ENCODE measurements at places on chromosomes 4 and X.

DNA sequence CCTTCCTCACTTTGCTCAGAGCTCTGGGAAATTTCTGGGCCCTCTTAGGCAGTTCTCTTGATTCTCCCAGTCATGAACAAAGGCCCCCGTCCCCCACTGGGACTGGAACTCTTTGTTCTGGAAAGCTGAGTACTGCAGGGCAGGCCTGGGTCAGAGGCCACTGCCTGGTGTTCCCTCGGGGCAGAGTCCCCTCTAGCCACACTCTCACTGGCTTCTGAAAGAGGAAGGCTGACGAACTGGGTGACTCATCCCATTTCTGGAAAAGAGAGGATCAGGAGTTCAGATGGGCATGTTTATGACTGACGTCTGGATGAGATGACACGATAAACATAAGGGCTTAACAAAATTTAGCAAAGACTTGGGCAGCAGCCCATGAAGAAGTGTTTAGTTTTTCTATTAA is 47.7 kb downstream of the DDX3X start:
- DNase-seq: no peak

DNA sequence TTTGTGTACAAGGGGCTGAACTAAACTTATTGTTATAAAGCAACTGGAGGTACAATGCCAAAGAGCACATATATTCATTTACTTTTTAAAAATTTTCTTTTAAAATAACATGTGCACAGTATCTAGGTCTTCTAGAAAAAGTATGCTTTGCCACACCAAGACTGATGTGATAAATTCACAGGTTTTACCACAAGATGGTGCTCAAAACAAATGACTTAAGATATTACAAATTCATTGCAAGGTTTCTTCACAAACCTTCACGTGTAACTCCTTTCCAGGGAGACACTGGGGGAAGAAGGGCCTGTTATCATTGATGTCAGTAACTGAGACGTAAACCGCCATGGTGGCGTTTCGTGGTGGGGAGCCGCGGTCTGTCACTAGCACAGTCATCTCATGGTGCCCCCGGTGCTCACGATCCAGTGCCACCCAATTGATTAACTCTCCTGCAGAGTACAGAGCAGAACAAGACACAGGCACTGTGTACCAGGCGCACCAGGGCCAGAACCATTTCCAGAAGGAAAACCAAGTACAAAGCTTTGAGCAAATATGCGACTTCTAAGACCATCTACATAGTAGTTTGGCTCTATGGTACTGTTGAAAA is 162.2 kb downstream of the DCHS2 start:
- no peak for DNase-seq

DNA sequence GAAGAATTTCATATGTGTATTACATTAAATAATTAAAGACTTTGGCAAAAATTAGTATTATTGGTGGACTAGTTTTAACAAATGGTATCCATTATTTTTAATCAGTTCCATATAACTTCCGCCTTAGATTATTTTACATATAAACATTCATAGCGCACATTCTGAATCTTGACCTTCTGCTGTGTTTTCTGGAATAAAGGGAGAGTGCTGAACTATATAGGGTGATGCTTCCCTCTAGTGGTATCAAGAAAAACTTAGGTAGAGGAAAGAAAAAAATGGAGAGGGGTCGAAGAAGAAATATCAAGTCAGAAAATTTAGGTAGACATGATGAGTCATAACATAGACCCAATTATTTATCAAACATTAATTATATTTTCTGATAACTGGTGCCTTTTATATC is 155.6 kb upstream of the PACRGL start:
- DNase-seq: no peak

GRCh38 chrX:78769101-78769755 is 21.7 kb downstream of the LPAR4 start:
- DNase-seq: peak; percentile 20

DNA sequence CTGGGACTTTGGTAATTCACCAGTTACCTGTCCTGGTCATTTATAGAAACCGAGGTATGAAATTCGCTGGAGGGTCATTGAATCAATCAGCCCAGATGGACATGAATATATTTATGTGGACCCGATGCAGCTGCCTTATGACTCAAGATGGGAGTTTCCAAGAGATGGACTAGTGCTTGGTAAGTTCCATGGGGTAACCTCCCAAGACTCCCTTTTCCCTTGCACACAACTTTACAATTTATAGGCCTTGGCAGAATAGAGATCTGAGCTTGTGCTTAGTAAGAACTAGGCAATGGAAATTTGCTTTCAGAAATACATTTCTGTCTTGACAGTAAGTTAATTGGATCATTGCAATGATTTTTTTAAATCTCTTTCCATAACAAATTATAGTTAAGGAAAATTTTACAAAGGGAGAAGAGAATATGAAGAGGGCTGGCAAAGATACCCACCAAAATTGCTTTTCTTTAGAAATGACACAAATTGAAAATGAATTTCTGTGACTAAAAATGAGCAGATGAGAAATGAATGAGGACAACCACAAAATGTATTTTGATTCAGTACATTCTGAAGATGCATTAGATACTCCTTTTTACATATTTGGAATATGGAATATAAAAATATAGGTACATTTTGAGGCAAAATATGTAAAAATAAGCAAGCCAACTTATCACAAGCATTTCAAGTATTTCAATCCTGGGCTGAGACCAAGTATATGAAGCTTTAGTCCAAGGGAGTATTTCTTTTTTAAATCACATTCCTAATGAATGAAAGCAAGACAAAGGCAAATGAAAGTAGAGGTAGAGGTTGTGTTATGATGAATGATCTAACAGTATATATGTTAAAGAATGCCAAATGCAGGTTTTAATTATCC is 45.9 kb downstream of the PDGFRA start:
- no peak for DNase-seq

GRCh38 chr4:130714006-130714405 is 1618.1 kb downstream of the C4orf33 start:
- no peak for DNase-seq

DNA sequence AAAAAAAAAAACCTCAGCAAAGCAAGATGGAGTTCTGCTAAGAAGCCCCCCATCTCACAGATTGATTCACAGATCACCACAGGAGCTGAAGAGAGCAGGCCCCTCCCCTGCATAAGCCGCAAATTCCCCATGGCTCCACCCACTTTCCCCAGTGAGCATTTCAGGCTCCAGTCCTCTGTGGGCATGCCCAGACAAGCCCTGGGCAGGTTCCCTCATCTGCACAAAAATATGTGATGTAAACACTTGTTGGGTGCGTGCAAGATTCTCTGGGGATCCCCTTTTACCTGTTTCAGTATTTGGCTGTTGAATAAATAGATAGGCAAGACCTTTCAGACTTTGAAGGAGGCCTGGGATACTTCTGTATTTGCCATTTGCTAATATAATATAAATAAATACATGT is 514.3 kb downstream of the PCDH7 start:
- no peak for DNase-seq

DNA sequence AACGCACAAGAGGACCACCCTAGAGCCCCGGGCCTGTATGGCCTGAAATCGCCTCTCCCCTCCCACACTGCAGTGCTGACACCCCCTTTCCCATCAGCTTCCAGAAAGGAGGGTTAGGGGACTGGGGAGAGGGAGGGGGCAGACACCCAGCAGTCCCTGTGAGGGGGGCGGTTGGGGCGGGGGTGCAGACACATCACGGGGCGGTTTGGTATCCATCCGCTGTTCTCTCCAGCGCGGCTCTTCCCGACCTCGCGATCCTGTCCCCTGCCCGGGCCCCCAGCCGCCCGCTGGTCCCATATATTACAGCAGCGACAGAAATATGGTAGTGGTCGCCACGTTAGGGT is 404 bp upstream of the GPRASP2 start:
- no peak for DNase-seq

DNA sequence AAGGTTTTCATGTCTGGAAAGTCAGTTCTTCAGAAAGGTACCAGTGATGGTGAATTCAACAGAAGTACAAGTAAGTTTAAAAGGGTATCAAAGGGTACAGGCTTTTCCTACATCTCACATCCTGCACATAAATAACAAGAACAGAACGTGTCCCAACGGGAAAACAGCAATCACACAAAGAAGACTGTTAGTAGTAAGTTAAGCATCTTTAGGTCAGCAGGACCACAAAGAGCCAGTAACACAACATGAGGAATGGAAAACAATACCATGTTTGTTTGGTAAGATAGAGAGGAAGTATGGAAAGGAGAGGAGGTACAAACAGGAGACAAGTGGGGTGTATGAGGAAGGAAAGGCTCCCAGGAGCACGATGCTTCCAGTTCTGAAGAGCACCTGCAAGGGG is 43.2 kb downstream of the SAT1 start:
- no peak for DNase-seq

DNA sequence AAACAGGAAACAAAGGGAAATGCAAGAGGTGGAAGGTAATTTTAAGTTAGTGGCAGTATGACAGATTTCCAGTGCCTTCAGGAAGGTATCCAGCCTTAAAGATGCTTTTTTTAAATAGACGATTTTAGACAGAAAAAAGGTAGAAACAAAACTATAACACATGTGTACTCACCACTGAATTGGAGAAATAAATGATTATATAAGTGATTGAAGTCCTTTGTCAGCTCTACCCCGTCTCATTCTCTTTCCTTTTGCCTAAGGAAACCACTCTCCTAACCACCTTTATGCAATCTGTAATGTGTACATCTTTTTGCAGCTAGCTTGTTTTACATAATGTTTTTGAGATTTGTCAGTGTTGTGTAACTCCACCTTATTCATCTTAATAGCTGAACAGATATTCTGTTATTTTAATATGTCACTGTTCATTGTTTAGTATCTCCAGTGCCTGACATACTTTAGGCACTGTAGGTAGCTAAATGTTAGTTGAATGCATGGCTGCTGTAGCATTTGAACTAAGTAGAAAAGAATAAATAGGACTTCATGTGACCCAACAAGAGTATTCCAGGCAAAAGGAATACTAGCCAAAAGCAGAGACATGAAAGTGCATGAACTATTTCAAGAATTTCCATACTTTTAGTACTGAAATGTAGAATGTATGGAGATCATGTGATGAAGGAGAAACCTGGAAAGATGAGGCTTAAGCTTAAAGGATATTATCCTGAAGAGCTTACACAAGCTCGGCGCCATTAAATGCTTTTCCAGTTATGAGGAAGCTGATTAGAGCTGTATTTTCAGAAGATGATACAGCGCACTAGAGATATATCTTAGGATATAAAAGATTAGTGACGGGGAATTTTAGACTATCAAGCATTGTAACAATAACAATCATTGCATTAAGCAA is 865 bp downstream of the FAM200B start:
- DNase-seq: no peak

GRCh38 chrX:45801554-45801953 is 600.9 kb upstream of the DIPK2B start:
- DNase-seq: no peak

DNA sequence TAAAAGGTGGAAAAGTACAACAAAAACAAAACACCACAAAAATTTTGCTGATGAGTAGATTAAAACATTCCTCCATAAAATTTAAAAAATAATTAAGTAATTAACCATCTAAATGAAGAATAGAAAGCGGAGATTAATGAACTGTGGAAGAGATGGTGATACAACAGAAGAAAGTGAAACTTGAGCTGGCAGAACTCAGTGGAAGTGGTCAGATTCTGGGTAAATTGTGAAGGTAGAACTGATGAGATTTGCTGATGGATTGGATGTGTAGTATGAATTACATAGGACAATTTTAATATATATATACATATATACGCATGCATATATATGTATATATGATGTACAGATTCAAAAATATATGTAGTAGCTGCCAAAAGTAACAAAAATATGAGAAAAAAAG is 73.9 kb downstream of the AMOT start:
- DNase-seq: no peak

DNA sequence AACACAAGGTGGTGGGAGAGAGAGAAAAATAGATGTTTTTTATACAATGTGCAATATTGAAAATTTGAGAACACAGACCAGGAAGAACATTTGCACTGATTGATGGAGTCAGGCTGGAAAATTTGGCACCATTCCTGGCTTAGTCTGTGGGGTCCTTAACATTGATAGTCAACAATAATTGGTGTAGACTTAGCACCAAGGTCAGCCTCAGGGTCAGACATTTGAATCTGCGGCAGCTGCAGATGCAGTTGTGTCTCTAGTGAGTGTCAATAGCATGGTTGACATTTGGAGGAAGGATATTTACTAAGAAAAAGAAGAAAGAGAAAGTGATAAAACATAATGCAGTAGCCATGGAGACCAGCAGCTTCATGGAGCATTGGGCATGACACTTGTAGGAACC is 31.5 kb upstream of the GLRA3 start:
- no peak for DNase-seq

GRCh38 chrX:153922932-153923857 is 2.9 kb downstream of the ARHGAP4 start:
- DNase-seq: peak; percentile 79

GRCh38 chrX:1086444-1087409 is 125.7 kb downstream of the CRLF2 start:
- no peak for DNase-seq

GRCh38 chr4:37645736-37646135 is 40.4 kb downstream of the RELL1 start:
- DNase-seq: no peak

GRCh38 chr4:64016893-64017292 is 392.4 kb downstream of the TECRL start:
- DNase-seq: no peak

DNA sequence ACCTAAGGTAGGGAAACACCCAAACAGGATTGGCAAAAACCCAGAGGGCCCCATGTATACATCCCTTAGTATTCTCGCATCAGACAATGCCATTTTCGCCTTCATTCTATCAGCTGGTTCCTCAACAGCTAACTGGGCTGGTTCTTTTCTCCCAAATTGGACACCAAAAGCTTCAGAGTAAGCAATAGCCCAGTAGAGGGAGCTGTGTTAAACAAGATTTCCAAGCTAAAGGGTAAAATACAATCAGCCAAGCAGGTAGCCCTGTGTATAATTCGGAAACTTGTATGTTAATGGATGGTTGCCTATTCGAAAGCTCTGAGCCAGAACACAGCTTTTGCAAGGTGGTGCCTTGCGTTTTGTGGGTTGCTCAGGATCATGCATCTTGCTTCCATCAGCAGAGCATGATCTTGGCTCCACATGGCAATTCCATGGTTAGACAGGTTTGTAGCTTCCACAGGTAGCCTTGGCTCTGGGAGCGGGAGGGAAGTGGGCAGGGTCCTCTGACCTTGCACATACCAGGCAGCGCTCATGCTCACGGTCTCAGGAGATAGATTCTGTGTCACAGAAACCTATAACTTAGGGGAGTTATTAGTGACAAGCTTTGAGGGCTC is 115.2 kb upstream of the LNX1 start:
- DNase-seq: no peak

DNA sequence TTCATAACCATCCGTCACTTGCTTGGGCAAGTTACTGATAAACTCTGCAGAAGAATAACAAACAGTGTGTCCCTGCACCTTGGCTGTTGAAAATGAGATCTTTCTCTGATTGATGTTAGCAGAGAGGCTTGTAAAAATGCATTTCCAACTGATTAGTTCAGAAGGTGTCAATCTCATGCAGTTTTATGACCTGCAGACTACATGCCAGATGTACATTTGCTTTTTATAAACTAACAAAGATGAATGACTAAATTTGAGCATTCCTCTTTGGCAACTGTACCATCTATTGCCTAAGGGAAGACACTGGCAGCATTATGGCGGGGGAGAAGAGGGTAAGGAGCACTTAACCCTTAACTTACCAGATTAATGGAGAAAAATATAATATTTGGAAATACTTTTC is 192.8 kb downstream of the DCTD start:
- no peak for DNase-seq

Data from right hindlimb (tissue), 1 donor.